ENCODE measurements at places on chromosomes 2 and 18.

- no peak for DNase-seq
Measured at GRCh38 chr2:241112046-241112445, 10.0 kb upstream of the MTERF4 start.

- peak; percentile 93 for DNase-seq
Measured at GRCh38 chr18:37299471-37300304, 265.9 kb downstream of the CELF4 start.

GRCh38 chr2:20226152-20226545, 1.2 kb upstream of the SDC1 start:
- DNase-seq: no peak

DNA sequence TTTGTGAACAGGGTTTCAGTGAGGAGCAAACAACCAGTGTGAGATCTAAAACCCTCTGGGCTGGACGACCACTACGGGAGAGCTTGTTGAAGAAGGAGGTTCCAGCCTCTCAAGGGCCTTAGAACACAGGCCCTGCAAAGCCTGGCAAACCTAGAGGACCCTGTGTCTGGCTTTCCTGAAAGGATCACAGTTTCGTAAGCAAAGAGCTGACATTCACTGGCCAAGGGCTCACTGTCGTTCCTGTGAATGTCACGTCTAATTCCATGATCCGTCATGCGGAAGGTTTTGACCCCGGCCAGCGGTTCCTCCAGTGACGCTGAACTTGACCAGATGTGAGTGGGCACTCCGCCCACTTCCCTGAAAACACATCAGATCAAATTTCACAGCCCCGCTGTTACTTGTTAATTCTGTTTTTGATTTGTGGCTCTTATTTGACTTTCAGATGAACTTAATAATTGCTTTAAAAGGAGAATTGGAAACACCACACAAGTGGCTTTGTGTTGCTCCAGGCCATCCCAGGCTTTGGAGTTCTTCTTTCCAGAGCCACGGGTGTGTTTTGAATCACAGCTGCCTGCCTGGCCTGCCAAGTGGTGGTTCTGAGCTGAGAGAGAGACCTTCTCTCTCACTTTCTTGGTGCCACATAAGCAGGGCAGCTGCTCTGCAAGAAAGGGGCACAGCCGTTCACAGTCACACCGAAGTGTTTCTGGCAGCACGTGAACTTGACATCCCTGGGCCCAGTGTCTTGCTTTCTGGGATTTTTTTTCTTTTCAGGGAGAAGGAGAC, 308.4 kb downstream of the NDUFA10 start:
- no peak for DNase-seq

DNA sequence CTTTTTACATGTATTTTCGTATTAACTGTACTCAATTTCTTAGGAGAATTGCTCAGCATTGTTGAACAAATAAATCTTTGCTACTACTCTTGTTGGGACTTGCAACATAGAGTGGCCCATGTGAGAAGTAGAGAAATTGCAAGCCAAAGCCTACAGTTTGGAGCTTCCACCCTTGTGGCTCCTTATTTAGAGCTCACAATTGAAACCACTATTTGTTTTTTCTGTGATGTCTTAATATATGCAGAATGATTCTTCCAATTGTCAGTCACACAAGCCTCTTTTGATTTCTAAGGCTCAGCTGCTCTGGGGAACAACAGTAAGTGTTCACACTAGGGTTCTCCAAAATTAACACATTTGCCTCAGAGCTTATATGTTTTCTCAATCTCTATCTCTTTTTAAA, 60.2 kb upstream of the GALNT13 start:
- DNase-seq: no peak

DNA sequence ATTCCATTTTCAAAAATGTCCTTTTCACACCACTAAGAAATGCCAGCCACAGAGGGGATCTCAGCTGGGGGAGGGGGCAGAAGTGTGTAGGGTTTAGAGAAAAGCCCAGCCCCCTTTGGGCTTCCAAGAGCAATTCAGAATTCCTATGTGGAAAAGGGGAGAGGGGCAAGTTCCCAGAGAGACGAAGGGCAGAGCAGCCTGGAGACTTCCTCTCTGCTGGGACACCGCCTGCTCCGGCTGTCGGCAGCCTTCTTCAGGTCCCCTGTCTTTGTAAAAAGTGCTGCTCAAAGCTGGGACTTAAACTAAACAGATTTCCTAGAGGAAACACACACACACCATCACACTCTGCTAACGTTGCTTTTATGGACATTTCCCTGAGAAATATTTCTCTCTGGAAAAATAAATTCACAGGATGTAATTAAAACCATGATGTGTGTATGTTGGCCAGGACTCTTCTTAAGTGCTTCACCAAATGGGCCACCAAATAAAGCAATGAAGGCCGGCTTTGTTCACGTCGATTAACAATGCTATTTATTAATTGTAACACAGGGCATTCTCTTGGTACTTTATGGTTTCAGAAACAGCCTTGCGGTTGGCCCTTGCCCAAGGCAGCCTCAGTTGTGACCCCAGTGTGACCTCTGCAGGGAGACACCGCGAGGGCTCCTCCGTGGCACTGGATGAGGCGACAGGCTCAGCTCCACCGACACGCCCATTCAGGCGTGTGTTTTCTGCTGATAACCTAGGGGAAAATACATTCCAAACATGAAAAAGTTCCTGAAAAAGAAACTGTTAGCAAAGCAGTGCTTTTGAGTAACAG, 5.6 kb upstream of the ASB1 start:
- peak; percentile 32 for DNase-seq

- DNase-seq: no peak
Measured at GRCh38 chr2:86470890-86471289, 29.7 kb downstream of the KDM3A start.

DNA sequence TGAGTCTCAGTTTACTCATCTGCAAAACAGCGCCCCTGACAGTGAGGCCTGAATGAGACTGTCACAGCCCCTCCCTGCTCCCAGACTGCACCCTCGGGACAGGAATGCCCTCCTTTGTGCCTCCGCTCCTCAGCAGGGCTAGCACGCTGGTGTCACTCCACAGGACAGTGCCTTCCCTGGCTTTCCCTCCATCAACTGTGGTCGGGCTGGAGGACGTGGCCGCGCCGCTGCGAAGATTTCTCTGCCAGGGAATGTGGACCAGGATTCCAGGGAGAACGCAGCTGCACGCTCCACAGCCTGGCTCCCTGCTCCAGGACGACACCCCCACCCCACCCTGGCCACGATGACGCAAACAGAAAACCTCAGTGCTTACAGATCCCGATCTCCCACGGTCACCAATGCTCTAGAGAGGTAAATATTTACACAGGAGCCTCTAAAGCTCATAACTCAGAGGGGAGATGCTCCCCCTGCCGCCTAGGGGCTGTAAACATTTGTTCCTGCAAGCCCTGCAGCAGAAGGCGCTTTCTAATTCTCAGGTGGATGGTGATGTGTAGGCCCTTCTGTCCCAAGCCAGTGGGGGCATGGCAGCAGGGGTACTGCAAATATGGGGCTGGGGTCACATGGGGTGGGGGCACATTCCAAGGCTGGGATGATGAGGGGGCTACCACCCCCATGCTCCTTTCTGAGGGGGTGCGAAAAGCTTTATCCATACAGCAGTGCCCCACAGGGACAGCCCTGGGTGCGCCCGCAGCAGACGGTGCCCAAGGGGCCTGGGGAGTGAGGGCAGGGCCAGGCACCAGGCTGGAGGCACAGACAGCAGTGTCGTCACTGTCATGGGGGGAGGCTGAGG, 12.4 kb downstream of the HS6ST1 start:
- no peak for DNase-seq

- peak; percentile 55 for DNase-seq
Measured at GRCh38 chr18:45793264-45793965, 32.1 kb upstream of the SIGLEC15 start.

DNA sequence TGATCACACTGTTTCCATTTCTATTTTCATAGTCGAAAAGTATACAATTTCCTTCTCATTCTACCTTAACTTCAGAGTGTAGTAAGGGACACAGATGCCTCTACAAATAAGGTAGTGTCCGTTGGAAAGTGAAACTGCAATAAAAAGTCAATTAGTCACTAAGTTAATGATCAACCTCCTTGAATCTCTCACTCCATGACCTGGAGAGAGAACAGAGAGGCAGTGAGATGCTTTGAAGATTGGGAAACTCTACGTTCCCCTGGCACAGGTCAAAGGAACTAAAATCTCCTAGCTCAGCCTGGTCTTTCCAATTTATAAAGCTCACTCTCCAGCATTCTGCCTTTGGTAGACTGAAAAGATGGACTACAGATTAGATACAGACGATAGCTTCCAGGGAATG, 153.8 kb upstream of the ACAA2 start:
- DNase-seq: peak; percentile 25

- no peak for DNase-seq
Measured at GRCh38 chr18:13428319-13428718, 209.8 kb downstream of the LDLRAD4 start.

GRCh38 chr2:173766537-173767289, 198.5 kb downstream of the SP3 start:
- no peak for DNase-seq

- DNase-seq: peak; percentile 49
Measured at GRCh38 chr2:20205915-20206524, 18.9 kb downstream of the SDC1 start.
